ENCODE measurements at places on chromosomes 11 and 22.

DNA sequence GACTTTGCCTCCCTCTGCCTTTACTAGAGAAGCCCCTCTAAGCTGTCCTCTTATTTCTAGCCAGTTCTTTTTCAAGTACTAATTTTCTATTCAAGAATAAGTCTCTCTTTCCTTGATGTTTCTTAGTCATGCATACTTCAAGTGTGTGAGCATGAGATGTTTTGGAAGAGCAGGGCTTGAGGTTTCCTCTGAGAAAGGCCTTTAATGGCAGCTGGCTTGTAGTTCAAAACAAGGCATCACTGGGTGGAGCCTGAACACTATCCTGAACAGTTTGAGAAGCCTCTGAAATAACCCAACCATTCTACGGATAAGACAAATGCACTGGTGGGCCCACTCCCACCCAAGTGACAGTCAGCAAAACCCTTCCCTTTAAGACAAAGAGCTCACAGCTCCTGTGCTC, 37.6 kb downstream of the CLDN25 start:
- DNase-seq: no peak

GRCh38 chr11:45736424-45736823, 68.5 kb upstream of the SLC35C1 start:
- DNase-seq: no peak

DNA sequence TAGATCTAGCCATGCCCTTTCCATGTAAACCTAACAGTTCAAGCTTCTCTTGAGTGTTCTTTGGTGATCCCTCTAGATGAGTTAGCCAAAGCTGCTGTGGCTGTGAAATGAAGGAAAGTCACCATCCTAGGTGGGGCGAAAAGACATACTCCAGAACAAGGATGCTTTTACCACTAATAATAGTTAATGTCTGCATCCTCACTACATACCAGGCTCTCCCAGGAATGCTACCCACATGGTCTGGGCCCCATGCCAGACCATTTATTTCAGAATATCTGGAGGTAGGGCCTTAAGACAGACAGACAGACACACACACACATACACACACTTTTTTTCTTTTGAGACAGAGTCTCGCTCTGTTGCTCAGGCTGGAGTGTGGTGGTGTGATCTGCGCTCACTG, 14.7 kb downstream of the ABTB2 start:
- DNase-seq: no peak

- no peak for DNase-seq
Observed at GRCh38 chr22:36828815-36829214, 12.0 kb upstream of the PVALB start.

- DNase-seq: no peak
Observed at GRCh38 chr11:14898355-14898754, 6.3 kb upstream of the CYP2R1 start.

- DNase-seq: peak; percentile 13
Observed at GRCh38 chr11:94938095-94939055, 35.0 kb downstream of the CWC15 start.

- no peak for DNase-seq
Observed at GRCh38 chr11:134488913-134489312, 76.9 kb upstream of the B3GAT1 start.

- DNase-seq: no peak
Observed at GRCh38 chr11:47002390-47002789, 65.8 kb downstream of the CSTPP1 start.

GRCh38 chr11:78441956-78442355, 24.3 kb upstream of the GAB2 start:
- DNase-seq: no peak

DNA sequence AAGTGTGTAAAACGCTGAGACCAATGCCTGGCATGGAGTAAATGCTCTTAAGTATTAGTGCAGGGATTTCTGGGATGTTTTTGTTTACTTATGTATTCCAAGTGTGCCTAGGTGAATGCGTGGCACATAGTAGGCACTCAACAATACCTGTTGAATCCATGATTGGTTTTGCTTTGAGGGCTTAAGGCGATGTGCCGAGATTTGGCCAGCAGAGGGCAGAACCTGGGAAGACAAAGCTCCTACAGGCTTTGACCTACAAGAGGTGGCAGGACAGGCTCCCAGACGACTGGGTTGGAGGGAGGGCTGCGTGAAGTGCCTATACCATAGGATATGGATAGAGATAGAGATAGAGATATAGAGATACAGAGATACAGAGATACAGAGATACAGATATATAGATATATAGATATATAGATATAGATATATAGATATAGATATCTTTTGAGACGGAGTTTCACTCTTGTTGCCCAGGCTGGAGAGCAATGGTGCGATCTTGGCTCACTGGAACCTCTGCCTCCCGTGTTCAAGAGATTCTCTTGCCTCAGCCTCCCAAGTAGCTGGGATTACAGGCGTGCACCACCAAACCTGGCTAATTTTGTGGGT, 13.9 kb downstream of the KCNE3 start:
- DNase-seq: peak; percentile 51

DNA sequence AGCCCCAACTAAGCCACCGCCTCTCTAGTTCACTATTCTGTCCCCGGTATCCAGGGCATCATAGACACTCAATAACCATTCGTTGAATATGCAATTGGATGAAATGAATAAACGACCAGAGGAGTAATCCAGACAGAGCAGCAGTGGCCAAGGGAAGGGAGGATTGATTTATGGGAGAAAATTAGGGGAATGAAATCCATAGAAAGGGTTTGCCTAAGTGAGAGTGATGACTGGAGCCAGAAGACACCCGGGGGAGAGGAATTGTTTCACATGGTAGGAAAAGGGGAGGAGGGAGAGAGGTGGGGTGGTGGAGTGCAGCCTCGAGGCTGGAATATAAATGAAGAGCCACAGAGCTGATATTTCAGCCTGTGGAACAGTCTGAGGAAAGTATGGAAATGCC, 168.2 kb downstream of the COMMD9 start:
- DNase-seq: no peak

DNA sequence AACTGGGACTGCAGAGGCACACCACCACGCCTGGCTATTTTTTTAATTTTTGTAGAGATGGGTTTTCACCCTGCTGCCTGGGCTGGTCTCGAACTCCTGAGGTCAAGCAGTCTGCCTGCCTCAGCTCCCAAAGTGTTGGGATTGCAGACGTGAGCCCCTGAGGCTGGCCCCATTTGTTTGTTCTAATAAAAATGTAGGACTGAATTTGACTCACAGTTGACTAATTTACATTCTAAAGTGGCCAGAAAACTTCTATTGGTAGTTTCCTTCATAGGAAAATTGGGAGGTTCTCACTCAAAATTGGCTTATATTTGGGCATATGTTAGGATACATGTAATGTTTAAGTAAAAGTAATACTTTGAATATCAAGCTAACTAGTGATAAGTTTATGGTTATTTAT, 35.0 kb downstream of the PPFIA1 start:
- no peak for DNase-seq

- no peak for DNase-seq
Observed at GRCh38 chr22:34913826-34914225, 152.1 kb upstream of the ISX start.

DNA sequence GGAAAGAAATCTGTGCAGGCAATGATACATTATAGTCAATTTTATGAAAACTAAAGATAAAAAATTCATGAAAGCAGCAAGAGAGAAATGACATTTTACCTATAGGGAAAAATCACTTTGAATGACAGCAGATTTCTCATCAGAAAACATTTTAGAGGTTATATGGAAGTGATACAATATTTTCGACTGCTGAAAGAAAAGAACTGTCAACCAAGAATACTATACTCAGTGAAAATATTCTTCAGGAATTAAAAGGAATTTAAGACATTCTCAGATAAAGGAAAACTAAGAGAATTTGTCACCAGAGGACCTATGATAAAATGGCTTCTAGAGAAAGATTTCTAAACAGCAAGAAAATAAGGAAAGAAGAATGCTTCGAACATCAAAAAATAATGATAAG, 820.8 kb downstream of the DLG2 start:
- DNase-seq: no peak

DNA sequence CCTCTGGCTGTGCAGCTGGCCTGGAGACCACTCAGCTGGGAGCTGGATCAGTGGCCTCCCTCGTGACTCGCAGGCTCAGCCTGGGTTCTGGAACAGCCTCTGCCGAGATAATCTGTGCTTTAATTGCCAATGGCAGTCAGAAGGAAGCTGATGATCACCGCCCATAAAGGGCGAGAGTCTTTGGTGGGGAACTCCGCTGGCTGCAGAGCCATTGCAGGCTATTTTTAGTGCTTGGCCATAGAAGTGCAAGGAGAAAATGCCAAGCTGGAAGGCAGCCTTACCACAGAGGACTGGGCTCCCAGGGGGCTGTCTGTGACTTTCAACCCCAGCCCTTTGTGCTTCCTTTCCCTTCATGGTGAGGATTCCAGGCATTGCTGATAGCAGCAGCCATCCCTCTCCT, 62.2 kb upstream of the TENM4 start:
- no peak for DNase-seq

DNA sequence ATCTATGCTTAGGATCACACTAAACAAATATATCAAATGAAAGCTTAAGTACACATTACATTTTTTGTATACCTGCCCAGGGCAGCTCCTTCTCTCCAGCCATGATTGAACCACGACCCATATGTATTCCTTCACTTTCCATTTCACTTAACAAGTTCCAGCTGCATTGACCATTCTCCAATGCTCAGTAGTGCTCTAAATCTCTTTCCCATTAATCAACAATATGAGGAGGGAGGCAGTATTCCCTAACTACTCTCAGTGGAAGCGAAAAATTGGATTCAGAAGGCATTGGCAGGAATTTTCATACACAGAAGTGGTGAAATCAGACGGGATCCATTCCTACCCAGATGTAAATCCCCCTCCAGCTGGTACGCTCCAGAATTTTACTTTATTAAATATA, 372.0 kb upstream of the LUZP2 start:
- no peak for DNase-seq

DNA sequence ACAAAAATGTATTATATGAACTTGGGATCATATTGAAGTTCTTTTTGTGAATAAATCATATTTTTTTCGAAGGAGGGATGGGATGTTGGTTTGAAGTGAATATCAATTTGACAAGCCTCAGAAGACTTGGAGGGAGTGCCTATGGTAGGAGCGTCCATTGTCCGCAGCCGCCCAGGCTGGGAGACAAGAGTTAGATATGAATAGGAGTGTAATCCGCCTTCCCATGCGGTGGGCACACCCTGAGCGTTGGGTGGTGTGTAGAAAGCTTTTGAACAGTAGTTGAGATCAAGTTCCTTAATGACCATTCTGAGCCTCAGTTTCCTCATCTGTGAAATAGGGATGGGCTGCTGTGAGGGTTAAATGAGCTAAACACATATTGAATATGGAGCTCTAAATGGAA, 7.0 kb downstream of the CD82 start:
- no peak for DNase-seq

GRCh38 chr11:8251616-8252295, 11.9 kb downstream of the LMO1 start:
- DNase-seq: no peak

Measured in large intestine (tissue), 12 donors.